ENCODE measurements at places on chromosomes 12 and 14.

DNA sequence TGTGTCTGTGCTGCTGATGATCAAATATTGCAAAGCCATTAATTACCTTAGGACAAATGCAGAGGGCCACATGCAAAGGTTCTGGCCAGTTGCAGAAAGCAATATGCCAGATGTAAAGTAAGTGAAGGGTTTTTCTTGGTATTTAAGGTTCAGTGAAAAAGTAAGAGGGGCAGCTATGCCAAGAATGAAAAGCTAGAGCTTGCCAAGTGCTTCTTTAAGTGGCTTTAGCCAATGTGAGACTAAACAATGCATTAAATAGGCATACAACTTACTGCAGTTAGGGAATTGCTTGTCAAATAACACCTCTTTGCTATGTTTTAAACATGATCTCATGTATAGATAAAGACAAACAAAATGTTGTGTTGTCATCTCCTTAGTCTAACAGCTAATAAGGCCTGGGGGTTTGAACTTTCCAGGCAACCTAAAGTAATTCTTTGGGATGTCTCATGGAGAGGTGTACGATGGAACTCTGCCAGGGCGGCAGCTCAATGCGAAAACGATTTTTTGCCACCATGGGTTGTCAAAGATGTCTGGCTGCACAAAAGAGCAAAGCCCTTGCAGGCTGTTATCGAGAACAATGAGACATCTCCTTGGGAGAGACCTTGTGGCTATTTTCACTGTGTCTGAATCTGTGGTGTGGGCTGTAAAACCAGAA is 12.0 kb downstream of the IGF1 start:
- DNase-seq = no peak

DNA sequence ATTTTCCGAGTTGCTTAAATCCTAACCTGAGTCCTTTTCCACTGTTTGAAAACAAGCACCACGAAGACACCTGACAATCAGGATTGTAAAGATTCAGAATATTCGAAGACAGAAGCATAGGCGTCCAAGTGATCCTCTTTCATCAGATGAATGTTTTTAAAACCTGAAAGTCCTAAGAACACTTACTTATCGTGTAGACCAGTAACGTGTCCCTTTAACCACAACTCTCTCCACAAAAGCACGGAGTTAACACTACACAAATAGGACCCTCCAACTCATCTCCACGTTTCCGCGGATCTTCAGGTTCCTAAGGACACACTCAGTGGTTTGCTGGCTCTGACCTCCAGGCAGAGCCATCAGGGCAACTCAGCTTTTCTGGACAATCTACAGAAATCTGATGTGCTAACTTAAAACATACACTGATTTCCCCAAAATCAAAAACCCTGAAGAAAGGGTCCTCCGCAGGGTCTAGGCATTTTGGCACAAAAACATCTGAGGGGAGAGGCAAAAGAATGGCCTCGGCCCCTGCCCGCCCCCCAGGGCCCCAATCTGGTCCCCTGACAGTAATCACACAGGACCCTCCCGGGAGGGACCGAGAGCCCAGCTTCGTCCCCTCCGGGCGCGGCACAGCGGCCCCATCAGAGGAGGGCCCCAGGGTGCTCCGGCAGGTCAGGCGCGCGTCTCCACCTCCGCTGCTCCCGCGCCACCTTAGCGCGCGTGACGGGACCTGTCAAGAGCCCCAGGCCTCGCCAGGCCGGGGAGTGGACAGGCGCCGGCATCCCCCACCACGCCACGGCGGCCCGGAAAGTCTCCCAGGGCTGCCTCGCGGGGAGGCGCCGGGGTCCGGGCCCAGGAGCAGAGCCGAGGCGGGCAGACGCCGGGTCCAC is 925 bp downstream of the DICER1 start:
- DNase-seq = peak; percentile 57

DNA sequence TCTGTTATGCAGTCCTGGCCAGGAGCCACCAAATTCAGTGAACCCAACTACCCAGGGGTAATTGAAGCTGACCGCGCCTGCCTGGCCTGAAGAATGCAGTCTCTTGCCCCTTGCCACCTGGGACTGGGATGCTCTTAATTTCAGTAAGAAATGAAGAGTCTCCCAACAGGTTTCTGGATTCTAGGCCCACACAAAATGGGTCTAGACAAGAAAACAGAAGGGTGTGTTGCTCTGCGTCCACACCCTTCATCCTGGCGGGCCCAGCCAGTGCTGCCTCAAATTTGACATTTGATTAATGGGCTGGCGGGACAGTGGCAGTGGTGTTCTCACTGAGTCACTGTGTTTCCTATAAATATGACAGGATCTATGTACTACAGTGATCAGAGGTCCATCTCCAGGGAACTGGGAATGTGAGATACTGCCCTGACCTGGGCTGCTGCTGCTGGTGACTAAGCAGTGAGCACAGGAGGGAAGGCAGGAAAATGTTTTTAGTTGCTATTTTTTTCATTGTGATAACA is 6.5 kb downstream of the TMEM253 start:
- no peak for DNase-seq

GRCh38 chr12:13444076-13444475 is 247.6 kb downstream of the EMP1 start:
- DNase-seq = no peak

DNA sequence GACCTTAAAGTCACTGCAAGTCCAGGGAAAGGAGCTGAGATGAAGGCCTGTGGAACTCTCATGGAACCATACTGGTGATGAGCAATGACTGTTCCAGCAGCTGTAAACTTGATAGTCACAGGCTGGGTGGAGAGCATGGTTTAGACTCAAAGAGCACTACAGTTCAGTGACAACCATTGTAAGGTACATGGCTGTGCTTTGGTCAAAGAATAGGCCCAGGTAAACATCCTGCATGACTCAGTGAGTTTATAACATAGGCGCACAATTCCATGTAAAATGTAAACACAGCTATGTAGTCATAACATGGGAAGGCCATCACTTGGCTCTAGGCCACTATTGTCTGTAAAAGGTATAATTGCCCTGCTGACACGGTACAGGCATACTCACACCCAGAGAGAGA is 119.3 kb upstream of the FSCB start:
- no peak for DNase-seq

DNA sequence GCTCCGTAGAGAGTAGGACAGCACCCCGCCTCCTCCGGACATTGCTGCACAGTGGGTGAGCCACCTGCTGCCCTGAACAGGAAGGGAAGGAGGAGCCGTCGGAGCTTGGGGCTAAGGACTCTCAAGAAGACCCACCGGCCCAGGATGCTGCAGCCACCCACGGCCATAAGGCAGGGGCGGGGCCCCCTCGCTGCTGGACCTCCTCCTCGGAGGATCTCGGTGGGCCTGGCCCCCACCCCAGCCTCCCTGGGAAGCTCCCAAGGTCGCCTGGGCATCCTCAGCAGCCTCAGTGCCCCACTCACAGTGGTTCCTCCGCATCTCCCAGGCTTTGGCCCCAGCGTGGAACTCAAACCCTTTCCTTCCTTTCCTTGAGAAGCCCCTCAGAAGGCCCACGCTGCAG is 68.6 kb upstream of the DIO3 start:
- no peak for DNase-seq

DNA sequence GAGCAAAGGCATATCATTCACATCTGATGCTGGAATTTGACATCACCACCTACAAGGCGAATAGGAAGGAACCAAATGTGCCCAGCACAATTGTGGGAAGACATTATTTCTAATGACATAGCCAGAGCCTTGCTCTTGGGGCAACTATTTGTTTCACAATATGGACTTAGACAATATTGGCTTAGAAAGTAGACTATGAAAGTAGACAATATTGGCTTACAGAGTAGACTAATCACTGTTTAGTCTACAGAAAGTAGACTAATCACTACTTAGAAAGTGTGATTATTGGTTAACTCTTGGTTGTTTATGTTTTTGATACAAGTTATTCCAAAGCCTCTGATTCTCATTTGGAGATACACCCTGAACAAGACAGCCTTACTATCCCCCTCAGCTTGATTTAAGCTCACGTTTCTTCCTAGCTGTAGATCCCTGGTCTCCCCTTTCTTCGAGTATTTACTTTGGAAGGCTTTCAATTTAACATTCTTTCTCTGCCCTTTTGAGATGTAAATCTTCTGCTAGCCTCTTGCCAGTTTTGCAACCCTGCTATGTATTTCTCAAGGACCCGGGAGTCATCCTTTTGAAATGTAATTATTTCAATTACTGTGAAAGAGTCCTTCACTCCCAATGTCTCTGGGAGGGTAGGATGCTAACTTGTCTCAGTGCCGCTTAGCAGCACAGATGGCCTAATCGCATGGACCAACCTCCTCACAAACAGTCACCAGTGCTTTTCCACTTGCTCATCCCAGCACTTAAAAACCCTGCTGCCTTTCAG is 843.2 kb downstream of the GALC start:
- DNase-seq = no peak

DNA sequence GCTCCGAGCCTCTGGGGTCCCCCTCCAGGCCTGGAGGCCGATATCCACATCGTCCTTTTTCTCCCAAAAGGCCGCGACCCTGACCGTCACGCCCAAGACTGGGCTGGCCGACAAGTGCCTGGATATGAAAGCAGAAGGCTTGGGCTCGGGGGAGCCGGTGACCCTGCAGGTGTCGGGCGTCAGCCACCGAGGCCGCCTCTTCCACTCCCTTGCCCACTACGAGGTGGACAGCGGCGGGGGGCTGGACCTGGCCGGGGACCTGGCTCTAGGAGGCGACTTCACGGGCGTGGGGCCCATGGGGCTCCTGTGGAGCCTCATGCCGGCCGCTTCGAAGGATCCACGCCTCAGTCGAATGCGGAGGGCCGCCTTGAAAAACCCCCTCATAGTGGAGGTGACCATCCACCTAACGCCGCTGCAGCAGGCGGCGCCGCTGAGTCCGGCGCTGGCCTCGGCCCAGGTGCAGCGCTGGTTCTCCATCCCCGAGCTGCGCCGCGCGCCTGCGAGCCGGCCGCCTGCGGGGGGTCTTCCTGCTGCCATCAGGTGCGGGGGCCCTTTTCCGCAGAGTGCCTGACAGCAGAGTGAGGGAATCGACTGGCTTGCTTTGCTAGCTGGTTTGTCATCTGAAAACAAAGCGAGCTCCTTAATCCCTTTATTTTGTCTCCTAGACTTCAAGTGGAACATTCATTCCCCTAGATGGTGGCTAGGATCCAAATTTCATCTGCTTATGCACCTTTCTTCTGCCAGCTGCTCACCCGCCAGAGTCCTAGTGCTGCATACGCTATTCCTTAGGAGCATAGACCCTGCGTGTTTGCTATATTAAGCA is 10.6 kb upstream of the DNAL1 start:
- DNase-seq = peak; percentile 22

DNA sequence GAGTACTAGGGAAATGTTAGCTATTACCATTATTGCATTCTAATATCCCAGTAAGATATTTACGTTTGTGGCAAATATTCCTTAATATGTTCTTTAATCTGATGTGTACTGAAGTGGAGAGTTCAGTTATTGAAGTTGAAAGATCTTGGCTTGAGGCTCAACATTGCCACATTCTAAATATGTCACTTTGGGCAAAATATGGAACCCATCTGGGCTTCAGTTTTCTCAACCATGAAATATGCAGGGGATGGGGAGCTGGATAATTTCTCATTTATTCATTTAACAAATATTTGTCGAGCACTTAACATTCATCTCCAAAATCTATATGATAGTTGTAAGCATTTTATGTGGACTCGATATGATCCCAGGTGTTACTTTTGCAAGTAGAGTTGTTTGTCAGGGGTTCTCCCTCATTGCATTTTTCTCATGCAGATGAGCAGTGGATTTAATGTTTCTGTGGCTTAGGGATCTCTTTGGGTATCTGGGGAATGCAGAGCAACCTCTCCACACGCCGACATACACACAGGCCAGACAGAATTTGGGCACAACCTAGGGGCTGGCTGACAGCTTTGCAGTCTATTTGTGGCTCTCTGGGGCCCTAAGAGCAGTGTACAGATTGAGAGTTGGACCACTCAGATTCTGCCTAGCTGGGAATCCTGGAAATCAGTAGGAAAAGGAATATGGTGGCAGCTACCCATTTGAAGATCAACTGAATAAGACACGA is 26.6 kb upstream of the APPL2 start:
- no peak for DNase-seq

DNA sequence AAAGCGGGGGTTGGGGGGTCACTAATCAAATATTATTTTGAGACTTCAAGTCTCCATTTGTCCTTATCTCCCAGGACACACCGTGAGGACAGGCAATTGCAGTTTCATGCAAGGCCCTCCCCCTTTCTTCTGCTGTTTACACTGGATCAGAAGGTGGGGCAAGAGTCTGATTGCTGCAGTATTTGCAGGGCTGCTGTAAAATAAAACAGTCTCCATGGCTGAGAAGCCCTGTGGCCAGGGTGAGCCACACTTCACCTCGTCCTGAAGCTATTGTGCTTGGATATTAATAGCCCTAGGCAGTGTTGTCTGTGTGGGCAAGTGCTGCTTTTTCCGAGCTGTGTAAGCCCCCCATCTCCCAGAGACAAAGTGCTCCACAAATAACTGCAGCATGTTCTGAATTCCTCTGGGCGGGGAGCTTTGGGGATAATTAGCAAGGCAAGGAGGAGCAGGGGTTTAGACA is 187.4 kb upstream of the NTF3 start:
- no peak for DNase-seq

DNA sequence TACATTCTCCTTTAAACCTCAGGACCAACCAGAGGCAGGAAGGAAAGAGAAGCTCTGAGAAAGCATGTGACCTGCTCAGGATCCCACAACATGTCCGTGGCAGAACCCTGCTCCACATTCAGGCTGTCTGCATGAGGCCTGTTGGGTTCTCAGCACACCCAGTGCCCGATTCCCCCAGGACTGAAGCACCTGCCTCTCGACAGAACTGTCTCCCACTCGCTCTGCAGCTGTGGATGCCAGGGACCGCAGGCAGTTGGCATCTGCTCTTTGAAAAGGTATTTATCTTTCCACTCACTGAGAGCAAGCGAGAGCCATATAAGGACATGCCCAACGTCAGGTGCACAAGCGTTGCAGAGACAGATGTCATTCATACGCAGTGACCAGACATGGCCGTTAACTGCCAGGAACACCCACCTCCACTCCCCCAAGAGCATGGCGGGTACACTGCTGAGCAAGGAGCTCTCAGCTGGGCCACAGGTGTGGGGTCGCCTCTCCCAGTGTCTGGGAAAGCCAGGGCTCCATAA is 18.9 kb downstream of the PITPNM2 start:
- no peak for DNase-seq

- DNase-seq = peak; percentile 48
Observed at GRCh38 chr12:81450920-81451739, 308.0 kb downstream of the PPFIA2 start.

Measured in GM12865 (cell line).